Midbrain (tissue), 1 donor: ENCODE measurements at places on chromosomes 6 and 20.
A peak's percentile ranks its signal among the peaks of the same experiment; 100 is the strongest.

DNA sequence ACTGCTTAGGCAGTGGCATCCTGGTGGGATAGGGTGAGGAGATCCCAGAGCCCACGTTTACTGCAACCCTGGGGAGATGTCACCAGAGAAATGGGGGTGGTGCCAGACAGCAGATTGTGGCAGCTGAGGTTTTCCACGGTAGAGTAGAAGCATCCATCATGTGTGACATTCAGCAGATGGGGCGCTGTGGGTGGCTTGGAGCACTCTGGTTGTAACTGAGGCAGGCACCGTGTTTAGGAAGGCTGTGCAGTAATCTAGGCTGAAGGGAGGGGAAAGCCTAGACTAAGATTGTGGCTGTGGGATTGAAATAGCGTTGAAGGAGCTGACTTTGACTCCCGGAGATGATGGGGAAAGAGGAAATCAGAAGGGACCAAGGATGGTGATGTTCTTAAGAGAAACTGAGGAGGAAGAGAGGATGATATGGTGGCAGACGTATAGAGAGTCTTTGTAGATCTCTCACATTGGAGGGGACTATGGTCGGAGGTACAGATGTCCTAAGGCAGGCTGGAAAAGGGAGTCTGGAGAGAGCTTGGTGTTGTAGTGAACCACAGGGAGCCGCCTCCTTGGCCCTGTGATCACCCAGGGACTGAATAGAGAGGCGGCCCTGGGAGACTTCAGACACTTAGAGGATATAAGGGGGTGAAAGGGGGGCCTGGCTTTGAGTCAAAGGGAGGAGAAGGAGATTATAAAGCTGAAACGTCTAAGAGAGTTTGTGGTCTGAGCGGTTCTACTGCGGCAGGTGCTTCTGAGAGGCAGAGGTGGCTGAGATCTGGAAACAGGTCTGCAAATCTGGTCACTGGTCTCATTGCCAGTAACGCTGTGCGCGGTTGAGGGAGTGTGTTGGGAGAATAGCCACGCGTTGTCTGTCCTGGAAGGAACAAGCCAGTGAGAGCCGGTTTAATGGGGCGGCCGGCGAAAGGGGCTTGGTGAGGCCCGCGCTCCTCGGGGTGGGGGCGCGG is 792 bp upstream of the MICA start:
- DNase-seq: peak; percentile 22

GRCh38 chr6:105691971-105692370 is 289.1 kb upstream of the PREP start:
- DNase-seq: no peak

GRCh38 chr6:10733151-10733715 is 10.4 kb downstream of the TMEM14C start:
- DNase-seq: no peak

GRCh38 chr6:1378065-1379016 is 11.0 kb upstream of the FOXF2 start:
- DNase-seq: no peak

- DNase-seq: no peak
These were observed 61.2 kb downstream of the SSR1 start for GRCh38 chr6:7251646-7252260.

- DNase-seq: peak; percentile 86
These were observed 15.0 kb downstream of the ZNF217 start for GRCh38 chr20:53578492-53579222.

GRCh38 chr6:4364172-4364571 is 228.8 kb upstream of the ECI2 start:
- no peak for DNase-seq

GRCh38 chr6:112956696-112957535 is 609.8 kb downstream of the RFPL4B start:
- no peak for DNase-seq

GRCh38 chr6:139030228-139030963 is 1.9 kb downstream of the ABRACL start:
- no peak for DNase-seq

DNA sequence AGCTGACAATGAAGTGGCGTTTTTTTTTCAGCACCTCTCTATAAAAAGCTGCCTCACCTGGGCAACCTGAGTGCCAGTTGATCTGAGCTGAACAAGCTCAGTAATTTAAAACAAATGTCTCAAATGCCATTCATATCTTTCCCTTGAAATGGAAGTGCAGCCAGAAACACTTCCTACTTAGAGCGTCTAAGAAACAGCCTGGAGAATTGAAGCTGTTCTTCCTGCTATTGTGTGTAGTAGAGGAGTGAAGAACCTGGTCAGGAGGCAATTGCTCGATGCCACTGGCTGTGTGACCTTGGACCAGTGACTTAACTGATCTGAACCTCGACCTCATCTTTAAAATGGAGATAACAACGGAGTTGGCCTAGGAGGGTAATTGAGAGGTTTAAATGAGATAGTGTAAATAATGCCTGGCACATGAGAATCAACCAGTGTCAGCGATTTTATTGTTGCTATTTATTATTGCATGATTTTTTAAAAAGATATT is 95.4 kb upstream of the FOXQ1 start:
- DNase-seq: no peak

DNA sequence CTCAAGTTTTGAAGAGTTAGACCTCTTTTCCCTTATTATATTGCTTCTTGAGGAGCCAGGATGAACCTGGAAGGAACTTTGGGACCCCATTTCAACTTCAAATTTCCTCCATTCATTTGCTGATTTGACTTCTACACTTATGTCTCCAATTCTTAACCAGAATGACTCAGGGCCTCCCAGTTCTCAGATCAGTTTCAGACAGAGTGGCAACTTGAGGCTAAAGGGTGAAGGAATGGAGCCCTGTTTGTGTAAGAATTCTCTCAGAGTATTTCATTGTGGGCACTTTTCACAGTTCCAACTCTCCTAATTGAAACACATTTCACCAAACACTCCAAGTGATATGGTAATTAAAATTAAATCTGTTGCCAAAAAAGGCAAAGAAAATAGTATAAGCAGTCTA is 109.0 kb upstream of the FLRT3 start:
- no peak for DNase-seq

DNA sequence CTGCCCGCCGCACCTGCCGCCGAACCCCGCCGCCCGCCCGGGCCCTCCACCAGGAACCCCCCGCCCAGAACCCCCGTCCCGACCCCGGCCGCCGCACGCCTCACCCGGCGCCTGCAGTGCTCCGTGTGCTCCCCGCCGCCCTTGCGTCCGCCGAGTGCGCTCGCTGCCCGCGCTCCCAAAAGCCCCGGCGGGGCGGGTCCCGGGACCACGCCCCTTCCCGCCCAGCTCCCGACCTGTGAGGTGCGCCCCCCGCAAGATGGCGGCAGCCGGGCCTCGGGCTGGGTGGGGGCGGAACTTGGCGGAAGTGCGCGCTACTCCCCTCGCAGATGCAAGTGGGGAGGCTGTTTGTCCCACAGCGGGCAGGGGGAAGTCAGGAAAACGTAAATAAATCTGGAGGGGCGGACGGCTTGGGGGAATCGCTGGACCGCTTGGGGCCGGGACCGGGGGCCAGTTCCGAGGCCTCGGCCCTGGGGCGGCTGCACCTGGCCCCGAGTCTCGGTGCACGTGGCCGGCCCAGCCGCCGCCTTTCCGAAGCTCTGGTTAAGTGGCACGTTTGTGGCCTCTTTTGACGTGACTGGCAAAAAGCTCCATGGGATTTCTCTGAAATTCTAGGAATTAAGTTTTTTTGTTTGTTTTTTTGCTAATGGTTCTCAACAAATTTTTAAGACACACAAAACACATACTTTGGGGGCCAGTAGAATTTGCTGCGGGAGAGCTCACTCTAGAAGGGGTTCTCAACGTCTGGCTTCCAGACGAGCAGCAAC is at the start of gene EZR:
Gene EZR, minus strand, starts transcription at position 156 of the 764 bp plus-strand sequence. CDS start 1,275 bp downstream, outside the sequence.
- DNase-seq: peak; percentile 29

- no peak for DNase-seq
These were observed 4.9 kb downstream of the FOXC1 start for GRCh38 chr6:1614448-1615150.

DNA sequence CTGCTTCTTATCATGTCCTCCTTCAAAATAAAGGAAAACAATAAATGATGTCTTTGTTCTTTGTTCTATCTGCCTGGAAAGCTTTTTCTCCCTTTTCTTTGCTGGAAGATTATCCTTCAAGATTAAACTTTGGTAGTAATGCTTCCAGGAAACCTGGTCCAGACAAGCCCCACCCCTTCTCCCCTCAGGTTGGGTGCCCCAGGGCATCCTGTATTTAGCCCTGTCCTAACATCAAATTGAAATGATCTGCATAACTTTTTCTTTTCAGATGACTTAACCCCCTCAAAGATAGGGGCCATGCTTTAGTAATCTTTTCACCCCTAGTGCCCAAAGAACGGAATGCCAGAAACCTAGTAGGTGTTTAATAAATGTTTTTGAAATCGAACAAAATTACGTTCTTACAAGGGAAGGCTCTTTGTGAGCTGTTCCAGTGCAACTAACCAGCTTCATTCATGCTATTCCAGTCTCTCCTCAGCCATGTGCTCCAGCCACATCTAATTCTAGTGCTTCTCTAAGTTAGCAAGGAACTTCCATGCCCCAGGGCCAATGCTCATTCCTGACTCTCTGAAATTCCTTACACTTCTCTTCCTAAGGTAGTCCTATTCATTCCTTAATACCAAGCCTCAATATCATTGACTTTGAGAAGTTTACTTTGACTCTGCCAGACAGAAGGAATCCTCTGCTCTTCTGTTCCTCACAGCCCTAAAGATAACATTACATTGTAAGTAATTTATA is 135.6 kb upstream of the BACH2 start:
- no peak for DNase-seq

DNA sequence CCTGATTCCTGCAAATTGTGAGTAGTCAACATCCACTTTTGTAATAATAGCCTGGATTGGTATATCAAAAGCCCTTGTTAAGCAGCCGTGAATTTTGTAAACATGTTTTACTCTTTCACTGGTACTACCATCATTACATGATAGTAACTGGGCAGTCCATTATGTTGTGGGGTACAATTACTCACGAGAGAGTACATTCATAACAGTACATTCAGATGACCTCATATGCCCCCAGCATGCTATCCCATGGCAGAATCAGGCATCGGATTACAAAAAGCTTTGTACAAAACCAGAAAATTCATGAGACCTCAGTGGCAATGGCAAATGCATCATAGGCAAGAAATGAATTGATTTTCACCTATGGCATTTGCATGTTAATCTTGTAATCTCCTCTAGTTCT is 166.2 kb downstream of the EPM2A start:
- no peak for DNase-seq

- no peak for DNase-seq
These were observed 103.6 kb downstream of the MAP3K7 start for GRCh38 chr6:90483116-90483839.
